ENCODE measurements at places on chromosomes 5 and 9.

DNA sequence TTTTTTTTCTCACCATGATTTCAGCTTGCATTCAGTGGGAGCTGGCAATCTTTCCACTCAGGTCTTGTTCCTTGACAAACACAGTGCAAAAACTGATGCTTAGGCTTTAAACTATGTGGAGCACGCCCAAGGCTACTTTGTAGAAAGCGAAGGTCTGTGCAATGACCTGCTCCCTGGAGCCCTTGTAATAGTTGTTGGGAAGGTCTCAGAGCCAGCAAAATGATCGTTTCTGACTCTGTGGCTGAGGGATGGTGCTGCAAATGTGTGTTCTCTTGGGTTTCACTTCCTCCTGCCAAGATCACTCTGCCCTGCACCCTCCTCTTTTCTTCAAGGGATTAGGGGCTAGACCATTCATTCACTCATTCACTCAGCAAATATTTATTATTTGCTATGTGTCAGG lies 249.7 kb upstream of the MAP3K1 start:
- H3K27ac ChIP-seq, result no peak overlapping the region
- no peaks in the 10 kb centered on the region for H3K27me3 ChIP-seq
- no peak overlapping the region for H3K4me3 ChIP-seq

DNA sequence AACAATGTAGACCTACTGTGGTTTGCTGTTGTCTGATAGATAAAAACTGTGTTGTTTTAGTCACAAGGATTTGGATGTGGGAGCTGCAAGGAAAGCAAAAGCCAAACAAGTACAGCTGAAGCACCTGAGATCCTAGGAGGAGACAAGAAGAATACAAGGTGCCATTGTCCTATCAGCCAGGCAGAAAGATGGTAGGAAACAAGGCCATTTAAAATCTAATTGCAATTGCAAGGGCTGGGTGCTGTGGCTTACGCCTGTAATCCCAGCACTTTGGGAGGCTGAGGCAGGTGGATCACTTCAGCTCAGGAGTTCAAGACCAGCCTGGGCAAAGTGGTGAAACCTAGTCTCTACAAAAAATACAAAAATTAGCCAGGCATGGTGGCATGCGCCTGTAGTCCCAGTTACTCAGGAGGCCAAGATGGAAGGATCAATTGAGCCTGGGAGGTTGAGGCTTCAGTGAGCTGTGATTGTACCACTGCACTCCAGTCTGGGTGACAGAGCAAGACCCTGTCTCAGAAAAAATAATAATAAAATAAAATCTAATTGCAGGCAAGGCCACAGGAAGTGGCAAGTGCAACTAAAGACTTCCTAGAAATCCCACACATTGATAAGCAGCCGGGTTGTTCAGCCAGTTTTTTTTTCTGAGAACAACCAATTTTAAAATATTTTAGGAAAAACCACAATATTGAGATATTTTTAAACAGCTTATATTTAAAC lies 22.6 kb downstream of the DOCK8 start:
- H3K27me3 ChIP-seq, result no peaks in the 10 kb centered on the region
- no peak for DNase-seq
- no peaks in the 10 kb centered on the region for H3K4me1 ChIP-seq
- H3K27ac ChIP-seq, result no peak overlapping the region
- H3K36me3 ChIP-seq, result no peaks in the 10 kb centered on the region
- H3K4me3 ChIP-seq, result no peak overlapping the region

DNA sequence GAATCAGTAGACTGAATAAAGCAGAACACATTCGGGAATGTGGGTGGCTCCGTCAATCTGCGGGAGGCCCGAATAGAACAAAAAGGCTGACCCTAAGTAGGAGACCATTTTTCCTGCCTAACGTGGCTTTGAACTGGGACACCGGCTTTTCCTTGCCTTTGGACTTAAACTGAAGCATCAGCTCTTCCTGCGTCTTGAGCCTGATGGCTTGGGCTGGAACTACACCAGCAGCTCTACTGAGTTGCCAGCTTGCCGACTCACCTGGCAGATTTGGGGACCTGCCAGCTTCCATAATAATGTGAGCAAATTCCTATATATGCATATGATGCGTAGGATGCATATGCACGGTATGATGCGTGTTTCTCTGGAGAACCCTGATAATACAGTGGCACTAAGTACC lies 111.3 kb downstream of the DAPK1 start:
- no peak for DNase-seq
- no peaks in the 10 kb centered on the region for H3K27me3 ChIP-seq
- H3K27ac ChIP-seq, result no peak overlapping the region
- no peaks in the 10 kb centered on the region for H3K36me3 ChIP-seq
- H3K4me1 ChIP-seq, result peaks cover 5% of the 10 kb centered on the region

GRCh38 chr9:97357056-97357455 lies 49.6 kb downstream of the CCDC180 start:
- no peaks in the 10 kb centered on the region for H3K27me3 ChIP-seq
- H3K4me3 ChIP-seq, result no peak overlapping the region
- no peak for DNase-seq
- no peak overlapping the region for H3K27ac ChIP-seq
- no peaks in the 10 kb centered on the region for H3K4me1 ChIP-seq

- no peak overlapping the region for H3K4me3 ChIP-seq
- no peaks in the 10 kb centered on the region for H3K36me3 ChIP-seq
- H3K4me1 ChIP-seq, result no peaks in the 10 kb centered on the region
Measured at GRCh38 chr9:116661037-116661954, 25.8 kb upstream of the TRIM32 start.

DNA sequence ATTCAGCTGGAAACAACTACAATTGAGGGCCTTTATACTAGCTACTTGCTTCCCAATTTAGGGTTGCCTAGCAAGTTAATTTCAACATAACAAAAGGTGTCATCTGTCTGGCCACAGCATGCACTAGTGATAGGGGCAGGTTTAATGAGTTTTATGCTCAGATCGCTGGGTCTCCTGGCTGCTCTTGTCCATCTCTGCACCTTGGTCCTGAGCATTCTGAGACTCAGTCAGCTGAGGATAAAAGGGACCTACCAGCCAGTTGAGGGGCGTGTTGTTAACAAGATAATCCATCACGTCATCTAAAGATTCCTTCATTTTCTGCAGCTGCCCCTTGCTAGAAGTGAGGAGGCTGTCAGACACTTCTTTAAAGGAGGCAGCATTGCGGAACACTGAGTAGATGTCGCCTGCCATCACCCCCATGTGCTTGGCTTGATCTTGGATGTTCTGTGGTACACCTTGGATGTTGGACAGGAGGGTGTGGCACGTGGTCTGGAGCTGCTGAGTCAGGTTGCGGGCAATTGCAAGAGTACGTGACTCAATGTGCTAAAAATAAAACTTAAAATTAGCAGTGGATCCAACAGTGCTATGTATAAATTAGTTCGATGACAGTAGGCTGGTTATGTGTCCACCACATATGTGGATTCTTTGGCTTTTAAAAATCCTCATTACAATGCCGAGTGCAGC lies 11.0 kb downstream of the PLIN2 start:
- no peak overlapping the region for H3K27ac ChIP-seq
- DNase-seq, result no peak
- no peak overlapping the region for H3K4me3 ChIP-seq
- peaks cover 16% of the 10 kb centered on the region for H3K36me3 ChIP-seq
- no peaks in the 10 kb centered on the region for H3K4me1 ChIP-seq

DNA sequence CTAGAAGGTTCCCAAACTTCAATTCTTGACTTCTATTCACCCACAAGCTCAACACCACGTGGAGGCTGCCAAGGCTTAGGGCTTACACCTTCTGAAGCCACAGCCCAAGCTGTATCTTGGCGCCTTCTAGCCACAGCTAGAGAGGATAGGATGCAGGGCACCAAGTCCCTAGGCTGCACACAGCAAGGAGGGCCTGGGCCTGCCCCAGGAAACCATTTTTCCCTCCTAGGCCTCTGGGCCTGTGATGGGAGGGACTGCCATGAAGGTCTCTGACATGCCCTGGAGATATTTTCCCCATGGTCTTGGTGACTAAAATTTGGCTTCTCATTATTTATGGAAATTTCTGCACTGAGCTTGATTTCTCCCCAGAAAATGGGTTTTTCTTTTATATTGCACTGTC lies 112.5 kb downstream of the CPLANE1 start:
- no peaks in the 10 kb centered on the region for H3K36me3 ChIP-seq
- H3K4me3 ChIP-seq, result no peak overlapping the region
- DNase-seq, result no peak
- no peak overlapping the region for H3K27ac ChIP-seq
- no peaks in the 10 kb centered on the region for H3K27me3 ChIP-seq

DNA sequence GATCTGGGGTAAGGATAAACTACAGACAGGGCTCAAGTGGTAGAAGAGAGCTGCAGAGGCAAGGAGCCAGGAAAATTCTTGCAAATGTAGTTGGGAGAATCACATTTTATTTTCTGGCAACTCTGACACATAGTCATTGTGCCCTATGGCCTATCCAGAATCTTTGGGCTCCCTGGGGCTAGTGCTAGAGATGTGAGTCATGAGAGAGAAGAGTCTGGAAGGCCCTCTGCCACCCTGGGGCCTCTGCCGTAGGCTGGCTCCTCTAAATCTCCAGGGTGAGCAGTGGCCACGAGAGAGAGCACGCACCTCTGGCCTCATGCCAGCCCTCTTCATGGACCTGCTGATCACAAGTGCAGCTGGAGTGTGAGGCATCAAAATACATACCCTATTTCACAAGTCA lies 74.3 kb upstream of the SSBP2 start:
- H3K27me3 ChIP-seq, result no peaks in the 10 kb centered on the region
- no peak overlapping the region for H3K27ac ChIP-seq
- DNase-seq, result no peak
- H3K4me3 ChIP-seq, result no peak overlapping the region
- no peaks in the 10 kb centered on the region for H3K4me1 ChIP-seq
- no peaks in the 10 kb centered on the region for H3K36me3 ChIP-seq

DNA sequence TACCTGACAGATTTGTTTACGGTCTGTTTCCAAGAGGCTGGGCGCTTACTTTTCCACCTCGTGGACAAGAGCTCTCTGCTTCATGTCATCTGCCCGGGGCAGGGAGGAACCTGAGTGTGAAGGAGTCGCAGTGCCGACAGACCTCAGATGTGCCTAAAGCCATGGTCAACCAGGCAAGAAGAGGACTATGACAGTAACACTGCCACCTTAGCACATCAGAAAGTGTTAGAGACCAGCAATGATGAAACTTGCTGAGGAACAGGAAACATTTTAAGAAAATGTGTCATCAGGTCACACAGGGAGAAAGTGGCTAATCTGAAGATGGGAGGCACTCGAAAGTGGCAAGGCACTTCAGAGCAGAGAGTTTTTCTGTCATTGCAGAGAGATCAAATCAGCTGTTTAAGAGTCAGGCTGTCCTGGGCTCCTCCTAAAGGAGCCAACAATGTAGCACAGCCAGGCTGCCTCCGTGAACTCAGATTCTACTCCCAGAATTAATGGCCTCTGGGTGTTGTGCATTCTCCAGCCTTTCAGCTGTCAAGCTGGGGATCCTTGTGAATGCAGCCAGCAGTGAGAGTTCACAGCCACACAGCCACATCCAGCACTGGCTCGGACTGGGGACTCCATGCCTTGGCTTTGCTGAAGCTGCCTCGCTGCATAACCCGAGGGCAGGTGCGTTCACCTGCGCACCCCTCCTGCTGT lies 94.6 kb downstream of the RAPGEF1 start:
- H3K27me3 ChIP-seq, result no peaks in the 10 kb centered on the region
- H3K27ac ChIP-seq, result no peak overlapping the region
- H3K4me1 ChIP-seq, result no peaks in the 10 kb centered on the region
- no peaks in the 10 kb centered on the region for H3K36me3 ChIP-seq
- no peak overlapping the region for H3K4me3 ChIP-seq
- DNase-seq, result no peak

DNA sequence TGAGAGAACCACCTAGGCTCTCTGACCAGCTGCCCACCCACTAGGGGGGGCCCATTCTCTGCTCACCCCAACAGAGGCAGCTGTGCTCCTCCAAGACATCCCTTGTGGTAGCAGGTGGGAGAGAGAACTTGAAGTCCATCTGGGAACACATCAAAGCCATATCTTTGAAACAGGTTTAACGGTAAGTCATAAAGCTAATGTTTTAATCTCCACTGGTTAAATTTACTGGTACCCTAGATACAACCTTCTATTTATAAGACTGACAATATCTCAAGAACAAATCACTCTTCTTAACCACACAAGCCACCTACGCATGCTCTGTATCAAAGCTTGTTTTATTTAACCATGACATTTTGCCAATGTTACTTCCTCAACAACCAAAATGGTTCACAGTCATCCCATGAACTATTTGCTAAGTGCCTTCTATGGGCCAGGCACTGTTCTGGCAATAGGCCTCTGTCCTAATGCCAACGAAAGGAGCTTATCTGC lies 20.4 kb downstream of the AUH start:
- H3K36me3 ChIP-seq, result no peaks in the 10 kb centered on the region

- no peaks in the 10 kb centered on the region for H3K27me3 ChIP-seq
- no peak overlapping the region for H3K27ac ChIP-seq
- no peak for DNase-seq
- no peaks in the 10 kb centered on the region for H3K36me3 ChIP-seq
- H3K4me3 ChIP-seq, result no peak overlapping the region
Measured at GRCh38 chr9:26812217-26812616, 80.4 kb downstream of the CAAP1 start.

DNA sequence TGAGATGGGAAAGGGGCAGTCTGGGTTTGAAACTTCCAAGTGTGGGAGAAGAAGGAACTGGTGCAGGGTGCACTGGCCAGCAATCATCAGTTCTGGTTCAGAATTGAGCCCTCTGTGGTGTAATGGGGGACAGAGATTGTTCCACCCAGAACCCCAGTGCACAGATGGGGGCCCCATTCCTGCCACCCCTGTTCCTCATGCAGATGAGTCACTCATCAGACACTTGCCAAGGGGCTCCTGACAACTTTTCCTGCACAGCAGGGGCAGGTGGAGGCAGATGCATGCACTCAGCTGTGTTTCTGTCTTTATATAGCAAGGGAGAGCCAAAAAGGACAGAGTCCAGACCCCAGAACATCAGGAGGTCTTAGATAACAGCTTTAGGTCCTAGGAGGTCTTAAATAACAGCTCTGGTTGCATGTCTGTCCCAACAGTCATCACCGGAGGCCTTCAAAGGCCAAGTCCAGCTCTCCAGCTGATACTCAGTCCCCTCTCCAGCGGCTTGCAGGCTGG lies 252.9 kb downstream of the HSPA4 start:
- H3K27me3 ChIP-seq, result no peaks in the 10 kb centered on the region
- no peak overlapping the region for H3K27ac ChIP-seq
- DNase-seq, result peak; percentile 18
- no peaks in the 10 kb centered on the region for H3K36me3 ChIP-seq
- H3K4me1 ChIP-seq, result no peaks in the 10 kb centered on the region
- H3K4me3 ChIP-seq, result no peak overlapping the region

- H3K27me3 ChIP-seq, result no peaks in the 10 kb centered on the region
- DNase-seq, result peak; percentile 87
- H3K36me3 ChIP-seq, result no peaks in the 10 kb centered on the region
- H3K4me3 ChIP-seq, result no peak overlapping the region
- no peak overlapping the region for H3K27ac ChIP-seq
- H3K4me1 ChIP-seq, result peaks cover 3% of the 10 kb centered on the region
Measured at GRCh38 chr5:173764332-173765028, 123.7 kb upstream of the CPEB4 start.

- H3K36me3 ChIP-seq, result no peaks in the 10 kb centered on the region
- H3K4me3 ChIP-seq, result no peak overlapping the region
- DNase-seq, result no peak
- no peaks in the 10 kb centered on the region for H3K4me1 ChIP-seq
- no peak overlapping the region for H3K27ac ChIP-seq
Measured at GRCh38 chr5:76388236-76388635, 14.8 kb upstream of the IQGAP2 start.

- no peaks in the 10 kb centered on the region for H3K4me1 ChIP-seq
- DNase-seq, result no peak
- no peak overlapping the region for H3K4me3 ChIP-seq
- no peaks in the 10 kb centered on the region for H3K27me3 ChIP-seq
Measured at GRCh38 chr9:29648601-29649000, 2075.3 kb upstream of the C9orf72 start.

GRCh38 chr5:39624890-39625289 lies 200.1 kb upstream of the DAB2 start:
- H3K4me1 ChIP-seq, result no peaks in the 10 kb centered on the region
- no peak overlapping the region for H3K4me3 ChIP-seq
- H3K27me3 ChIP-seq, result no peaks in the 10 kb centered on the region
- no peaks in the 10 kb centered on the region for H3K36me3 ChIP-seq
